ENCODE measurements at places on chromosomes 7 and 10.

DNA sequence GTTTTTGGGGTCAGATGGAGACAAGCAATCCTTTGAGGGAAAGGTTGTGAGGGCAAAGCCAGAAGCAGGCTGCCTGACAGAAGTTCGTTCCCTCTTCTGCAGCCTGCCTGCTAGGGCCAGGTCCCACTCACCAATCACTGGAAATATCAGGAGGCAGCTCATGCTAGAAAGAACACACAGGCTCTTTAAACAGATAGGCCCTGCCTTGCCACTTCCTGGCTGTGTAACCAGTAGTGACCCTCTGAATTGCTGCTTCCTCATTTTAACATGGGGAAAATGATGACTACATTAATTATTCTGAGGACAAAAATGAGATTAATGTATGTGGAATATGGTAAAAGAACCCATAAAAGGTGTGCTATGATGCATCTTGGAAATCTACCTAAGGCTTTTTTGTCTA, 50.5 kb upstream of the MRLN start:
- no peak for DNase-seq

- DNase-seq = no peak
Measured at GRCh38 chr7:142301923-142302550, 44.2 kb upstream of the PRSS58 start.

- DNase-seq = no peak
Measured at GRCh38 chr7:3657206-3657605, 356.2 kb downstream of the SDK1 start.

GRCh38 chr10:124566981-124567835, 105.6 kb downstream of the LHPP start:
- peak; percentile 4 for DNase-seq

GRCh38 chr10:32148864-32149251, 92.6 kb upstream of the KIF5B start:
- no peak for DNase-seq

DNA sequence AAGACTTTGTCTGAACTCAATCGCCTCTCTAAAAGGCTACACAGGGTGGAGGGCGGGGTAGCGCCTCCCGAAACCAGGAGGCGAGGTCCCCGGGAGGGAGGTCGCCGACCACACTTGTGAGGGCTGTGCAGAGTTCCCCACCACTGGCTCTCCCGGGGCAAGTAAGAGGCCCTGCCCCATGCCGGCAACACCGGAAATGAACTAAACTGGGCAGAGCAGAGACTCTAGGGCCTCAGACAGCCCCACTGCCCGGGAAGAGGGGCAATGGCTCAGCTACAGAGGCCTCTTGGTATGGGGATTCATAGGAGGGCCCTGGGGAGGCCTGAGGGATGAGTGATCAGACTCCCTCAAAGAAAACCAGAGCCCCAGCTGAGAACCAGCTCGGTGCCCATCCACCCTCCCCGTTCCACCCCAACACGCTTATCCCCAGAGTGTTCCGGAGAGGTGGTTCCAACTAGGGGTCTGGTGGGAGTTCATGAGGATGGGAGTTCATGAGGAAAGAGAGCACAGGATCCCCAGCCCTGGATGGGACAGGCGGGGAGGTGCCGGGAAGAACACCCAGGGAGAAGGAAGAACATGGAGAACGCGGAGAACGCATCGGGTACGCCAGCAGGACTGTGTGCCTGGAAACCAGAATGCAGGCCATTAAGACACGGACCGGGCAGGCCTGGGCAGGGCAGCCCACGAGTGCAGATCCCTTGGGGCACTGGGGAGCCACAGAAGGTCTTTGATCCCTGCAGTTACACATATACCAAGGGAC, 89.4 kb upstream of the MYL10 start:
- no peak for DNase-seq

DNA sequence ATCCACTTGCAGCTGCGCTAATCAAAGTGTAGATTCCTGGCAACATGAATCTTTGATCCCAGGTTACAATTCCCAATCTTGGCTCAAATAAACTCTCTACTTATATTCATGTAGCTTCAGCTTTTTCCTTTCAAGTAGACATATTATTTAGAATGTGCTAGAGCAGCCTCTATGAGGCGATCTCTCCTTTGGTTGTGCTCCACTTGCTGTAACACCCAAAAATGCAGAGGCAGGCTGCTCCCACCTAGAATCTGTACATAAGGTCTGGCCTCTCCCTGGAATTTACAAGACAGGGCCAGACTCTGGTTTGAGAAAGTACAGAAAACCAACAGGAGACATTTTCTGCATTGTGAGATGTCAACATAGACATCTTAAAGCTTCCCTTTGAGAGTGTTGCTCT, 23.1 kb downstream of the ZNF107 start:
- DNase-seq = no peak

DNA sequence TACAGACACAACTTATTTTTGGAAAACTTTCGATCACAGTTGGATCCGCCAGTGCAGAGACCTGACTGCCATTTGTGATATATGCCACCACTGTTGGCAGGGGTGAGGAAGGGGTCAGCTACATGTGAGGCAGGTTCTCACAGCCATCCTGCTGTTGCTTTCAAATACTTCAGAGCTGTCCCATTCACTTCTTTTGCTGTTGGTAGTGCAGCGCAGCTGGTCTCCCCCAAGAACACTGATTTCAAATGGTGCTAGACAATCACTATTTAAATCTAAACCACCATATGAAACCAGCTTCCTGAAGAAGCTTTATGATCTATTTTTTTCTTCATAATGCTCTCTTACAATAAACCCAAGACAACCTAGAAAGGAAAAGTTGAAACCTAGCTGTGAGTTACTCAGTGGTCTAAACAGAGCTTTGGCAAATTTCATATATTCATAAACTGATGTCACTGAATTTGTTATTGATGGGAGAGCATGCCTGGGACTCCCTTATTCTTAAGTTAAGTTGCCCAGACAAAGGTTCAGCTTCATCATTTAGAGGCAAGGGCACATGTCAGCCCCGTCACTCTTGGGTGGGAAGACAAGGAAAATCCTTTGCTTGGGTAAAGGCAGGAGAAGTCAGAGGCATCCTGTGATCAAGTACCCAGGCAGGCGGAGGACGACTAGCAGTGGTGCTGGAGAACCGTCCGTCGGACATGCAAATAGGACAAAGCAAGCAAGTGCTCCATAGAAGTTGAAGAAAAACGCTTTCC, 143.4 kb upstream of the KLF14 start:
- no peak for DNase-seq

DNA sequence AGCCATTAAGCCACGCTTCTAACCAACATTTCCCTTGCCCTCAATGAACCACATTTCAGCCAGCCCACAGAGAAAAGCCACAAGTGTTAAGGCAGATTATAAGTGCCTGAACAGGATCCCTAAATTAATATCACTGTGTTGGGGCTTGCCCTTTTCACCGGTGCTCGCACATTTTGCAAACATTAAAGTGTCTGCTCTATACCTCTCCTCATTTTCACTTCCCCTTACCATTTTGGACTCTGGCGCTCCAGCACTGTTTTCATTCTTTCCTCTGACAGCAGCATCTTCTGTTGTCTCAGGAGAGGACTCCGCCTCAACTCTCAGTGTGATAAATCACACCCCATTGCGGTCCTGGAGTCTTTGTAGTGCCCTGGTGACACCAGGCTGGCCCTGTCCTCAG, 274.2 kb downstream of the BAMBI start:
- no peak for DNase-seq

Measured in occipital lobe (tissue), 3 donors.